ENCODE measurements at places on chromosomes 2 and 18.

DNA sequence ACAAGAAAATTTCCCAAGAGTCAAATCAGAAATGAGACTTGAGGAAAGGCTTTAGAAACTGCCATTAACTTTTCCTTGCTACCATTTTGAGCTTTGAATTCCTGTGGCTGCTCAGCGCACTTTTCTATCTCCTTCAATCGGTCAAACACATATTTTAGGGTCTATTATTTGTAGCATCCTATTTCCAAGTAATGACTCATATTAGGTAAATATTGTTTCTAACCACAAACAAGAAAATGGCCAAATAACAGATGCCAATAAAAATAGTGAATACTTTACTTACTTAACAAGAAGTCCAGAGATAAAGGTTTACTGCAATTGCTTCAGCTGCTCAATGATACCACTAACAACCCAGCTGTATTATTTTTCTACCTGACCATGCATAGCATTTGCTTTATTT is 29.7 kb upstream of the CCDC178 start:
- no peak for DNase-seq

- DNase-seq, result no peak
Measured at GRCh38 chr2:179234658-179235240, 29.9 kb downstream of the SESTD1 start.

DNA sequence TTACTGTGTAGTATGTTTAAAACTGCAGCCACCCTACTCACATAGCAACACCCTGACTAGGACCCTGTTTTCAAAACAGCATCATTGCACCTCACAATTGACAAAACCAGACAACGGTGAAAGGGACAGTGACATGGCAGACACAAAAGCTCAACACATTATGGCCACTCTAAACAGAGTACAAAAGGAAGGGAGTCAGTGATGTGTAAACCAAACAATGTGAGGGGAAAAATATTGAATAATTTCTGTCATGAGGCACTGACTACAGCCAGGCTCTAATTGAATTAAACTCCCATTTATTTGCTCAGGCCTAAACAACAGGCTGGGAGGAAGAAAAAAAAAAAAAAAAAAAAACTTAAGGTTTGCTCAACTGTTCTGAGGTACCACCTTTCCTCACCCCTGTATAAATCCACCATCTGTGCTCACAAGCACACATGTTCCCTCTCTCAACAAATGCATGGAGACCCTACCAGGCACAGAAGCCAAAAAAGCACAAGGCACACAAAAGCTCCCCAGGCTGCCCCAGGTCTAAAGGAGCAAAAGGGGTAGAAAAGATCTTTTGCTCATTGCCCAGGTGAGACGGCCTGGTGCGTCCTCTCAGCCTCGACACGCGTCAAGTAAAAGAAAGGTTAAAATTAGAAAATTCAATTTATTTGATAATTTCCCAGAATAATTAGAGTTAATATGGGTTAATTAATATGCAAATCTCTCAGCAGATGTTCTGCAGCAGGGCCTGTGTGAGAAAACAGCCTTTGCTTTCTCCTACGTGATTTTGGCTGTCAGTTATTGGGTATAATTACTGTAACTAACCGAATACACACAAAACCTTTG is 80.9 kb downstream of the ZEB2 start:
- DNase-seq, result peak; percentile 88

DNA sequence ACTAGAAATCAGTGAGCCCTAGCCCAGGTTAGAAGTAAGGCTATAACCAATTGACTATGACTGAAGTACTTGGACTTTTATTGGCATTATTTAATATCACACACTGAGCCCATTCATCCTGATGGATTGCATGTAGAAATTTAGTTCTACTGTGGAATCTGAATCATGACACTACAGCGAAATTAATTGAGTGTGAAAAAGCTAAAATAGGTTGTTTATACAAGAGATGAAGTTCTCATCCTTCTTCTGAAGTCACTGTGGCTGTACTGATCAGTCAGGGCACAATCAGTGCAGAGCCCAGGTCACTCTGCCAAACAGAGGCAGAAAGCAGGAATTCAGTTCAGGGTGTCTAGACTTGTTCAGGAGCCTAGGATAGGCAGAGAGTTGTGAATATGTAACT is 158.9 kb downstream of the BABAM2 start:
- no peak for DNase-seq

GRCh38 chr2:110101901-110102803 is 13.5 kb downstream of the MALL start:
- DNase-seq, result no peak

- no peak for DNase-seq
Measured at GRCh38 chr2:230906471-230907230, 18.4 kb downstream of the GPR55 start.

DNA sequence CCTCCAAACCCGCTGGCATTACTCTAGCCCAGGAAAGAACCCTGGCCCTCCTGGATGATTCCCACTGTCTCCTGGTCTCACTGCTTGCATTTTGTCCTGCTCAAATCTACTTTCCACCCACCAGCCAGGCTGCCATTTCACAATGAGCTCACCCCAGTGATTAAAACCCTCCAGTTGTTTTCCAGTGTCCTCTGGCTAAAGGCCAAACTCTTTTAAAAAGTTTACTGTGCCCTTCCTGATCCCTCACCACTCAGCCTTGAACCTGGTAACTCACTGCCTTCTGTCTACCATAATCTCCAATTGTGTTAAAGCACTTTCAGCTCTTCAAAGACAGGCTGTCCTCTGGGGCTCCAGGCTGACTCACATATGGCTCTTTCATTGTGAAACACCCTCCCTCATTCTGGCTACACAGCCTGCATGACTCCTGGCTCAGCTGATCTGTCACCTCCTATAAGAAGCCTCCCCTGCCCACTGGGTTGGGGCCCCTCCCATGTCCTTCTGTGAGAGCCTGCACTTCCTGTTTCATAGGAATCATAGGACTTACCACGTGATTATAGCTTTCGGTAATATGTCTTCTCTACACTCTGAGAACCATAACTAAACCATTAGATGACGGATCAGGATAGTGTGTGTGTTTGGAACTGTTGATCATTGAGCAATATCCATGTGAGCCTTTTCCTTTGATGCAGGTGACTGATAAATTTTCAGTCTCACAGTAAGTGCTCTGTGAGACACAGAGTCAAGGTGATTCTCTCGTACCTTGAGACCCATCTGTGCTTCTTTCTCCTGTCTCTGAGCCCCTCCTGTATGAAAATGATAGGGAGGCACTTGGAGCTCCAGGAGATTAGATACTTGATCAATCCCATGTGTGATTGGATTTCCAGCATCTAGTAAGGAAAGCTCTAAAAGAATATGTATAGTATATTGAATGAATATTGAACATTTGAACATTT is 590.8 kb upstream of the ID2 start:
- DNase-seq, result no peak

- no peak for DNase-seq
Measured at GRCh38 chr2:224910574-224910925, 131.7 kb downstream of the DOCK10 start.

GRCh38 chr2:205139822-205140463 is 542.4 kb upstream of the NRP2 start:
- DNase-seq, result peak; percentile 87

DNA sequence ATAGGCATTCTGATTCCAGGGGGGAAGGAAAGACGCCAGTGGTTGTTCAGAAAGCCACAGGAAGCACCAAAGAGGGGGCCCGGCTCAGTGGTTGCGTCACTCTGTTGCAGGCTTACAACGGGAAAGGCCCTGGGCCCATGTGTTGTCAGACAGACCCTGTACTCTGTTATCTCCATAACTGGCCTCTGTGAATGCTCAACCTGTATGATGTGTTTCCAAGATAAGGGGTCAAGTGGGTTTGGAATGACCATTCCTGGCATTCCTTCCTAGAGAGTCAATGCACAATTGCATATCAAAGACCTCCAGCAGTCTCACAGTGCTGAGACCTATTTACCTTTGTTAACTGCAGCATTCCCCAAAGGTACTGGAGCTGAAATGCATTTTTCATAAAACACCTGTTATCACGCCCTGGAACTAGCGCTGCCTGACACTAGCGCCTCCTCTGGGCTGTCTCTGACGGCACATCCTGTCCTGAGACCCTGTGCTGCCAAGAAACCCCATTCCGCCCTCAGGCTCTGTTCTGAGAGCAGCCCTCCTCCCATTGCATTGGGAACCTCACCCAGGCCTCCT is 13.2 kb upstream of the LRRFIP1 start:
- DNase-seq, result no peak

DNA sequence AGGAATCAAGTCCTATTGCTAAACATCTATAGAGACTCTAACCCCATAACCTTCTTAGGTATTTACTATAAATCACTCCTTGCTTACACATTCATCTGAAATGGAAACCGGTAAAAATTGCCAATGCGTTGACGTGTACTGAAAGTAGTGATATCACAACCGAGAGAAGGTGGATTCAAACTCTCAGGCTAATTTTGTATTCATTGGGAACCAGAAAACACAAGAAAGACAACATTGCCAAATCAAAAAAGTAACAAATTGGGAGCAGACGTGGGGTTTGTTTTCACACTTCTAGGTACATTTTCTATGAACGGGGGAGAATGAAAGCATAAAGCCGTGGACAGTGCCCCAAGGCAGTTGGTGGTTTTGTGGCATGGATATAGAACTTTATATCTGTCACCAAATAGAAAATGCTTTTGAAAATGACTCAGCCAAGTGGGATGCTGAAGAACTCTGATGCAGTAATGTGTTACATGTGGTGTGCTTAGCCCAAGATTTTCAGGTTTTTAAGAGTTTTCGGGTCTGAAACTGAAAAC is 155.1 kb upstream of the RASGRP3 start:
- no peak for DNase-seq

GRCh38 chr2:191059308-191059707 is 45.3 kb upstream of the STAT1 start:
- no peak for DNase-seq

DNA sequence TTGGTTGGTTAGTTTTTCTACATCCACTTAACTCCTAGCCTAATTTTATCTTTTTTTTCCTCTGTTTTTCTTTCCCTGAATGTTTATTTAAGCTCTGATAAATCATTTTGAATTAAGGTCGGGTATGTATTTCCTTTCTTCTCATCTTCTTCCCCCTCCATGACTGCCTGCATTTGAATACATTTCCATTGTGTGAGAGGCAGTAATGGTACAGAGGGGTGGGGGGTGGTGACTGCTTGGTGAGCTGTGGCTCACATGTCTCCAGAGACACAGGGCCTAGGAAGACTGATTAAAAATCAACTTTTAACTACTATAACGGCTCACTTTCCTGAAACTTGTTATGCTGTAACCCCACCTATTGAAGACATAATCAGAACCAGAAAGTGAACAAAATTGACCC is 58.0 kb downstream of the NEDD4L start:
- no peak for DNase-seq

DNA sequence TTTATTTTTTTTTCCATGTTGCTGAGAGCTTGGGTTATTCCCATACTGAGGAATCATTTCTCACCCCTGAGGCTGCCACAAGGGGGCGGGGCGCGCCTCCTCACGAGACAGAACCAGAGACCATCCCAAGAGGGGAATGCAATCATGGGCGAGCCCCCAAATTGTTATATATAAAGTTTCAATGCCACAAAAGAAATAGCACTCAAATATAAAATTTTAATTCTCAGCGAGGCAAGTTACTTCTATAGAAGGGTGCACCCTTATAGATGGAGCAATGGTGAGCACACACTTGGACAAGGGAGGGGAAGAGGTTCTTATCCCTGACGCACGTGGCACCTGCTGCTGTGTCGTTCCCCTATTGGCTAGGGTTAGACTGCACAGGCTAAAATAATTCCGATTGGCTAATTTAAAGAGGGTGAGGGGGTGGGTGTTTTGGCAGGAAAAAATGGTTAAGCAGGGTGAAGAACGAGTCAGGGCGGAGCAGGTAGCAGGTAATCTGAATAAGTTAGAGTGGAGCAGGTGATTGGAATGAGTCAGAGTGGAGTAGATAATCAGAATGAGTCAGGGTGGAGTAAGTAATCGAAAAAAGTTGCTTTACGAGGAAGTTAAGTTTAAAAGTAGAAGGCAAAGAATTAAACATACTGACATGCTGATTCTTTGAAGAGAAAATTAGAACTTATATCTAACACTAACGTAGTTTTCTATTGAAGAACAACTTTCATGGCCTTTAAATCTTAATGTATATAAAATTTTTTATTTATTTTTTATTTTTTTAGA is 177.5 kb downstream of the MTCL1 start:
- no peak for DNase-seq

DNA sequence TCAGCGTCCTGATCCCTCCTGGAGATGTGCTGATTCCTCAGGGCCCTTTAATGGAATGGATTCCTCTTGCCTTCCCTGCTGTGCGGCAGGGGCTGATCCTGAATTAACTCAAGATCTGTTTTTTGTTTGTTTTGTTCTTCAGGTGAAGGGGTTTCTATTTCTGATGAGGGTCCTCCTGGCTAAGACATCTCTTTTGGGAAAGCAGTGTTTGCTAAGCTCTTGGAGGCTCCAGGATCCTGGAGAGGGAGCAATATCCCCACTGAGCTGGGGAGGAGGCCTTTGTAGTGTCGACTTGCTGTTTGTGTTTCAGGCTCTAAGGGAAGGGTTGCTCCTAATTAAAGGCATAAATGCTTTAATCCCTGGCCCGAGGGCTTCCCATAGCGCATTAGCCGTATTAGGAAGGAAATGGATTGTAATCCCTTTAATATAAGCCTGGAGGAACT is 65.3 kb upstream of the FOXI3 start:
- DNase-seq, result no peak

GRCh38 chr2:230722207-230722885 is 9.7 kb downstream of the CAB39 start:
- no peak for DNase-seq

DNA sequence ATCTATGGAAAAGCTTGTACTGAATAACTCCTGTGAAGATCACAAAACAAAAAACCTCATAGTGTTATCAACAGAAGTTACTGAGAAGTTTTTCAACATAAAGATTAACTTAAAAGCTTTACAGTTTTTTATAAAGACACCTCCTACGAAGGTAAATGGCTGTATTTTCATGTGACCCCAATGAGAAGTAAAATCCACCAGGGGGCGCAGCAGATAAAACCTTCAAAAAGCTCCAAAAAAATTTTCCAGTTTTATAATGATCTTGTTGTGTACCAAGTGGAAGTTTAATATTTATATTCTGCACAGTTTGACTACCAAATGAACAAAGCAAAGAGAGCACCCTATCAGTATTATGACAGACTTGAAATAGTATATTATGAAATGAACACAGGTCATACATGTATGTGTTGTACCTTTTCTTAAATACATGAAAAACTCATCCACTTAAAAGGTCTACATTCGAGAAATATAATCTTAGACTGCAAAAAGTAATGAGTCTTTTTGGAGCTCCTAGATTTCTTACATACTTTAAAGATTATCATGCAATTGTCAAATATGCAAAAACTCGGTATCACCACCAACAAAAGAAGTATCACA is 38.5 kb downstream of the PNO1 start:
- DNase-seq, result no peak

- DNase-seq, result no peak
Measured at GRCh38 chr18:70577023-70577420, 288.2 kb downstream of the SOCS6 start.

DNA sequence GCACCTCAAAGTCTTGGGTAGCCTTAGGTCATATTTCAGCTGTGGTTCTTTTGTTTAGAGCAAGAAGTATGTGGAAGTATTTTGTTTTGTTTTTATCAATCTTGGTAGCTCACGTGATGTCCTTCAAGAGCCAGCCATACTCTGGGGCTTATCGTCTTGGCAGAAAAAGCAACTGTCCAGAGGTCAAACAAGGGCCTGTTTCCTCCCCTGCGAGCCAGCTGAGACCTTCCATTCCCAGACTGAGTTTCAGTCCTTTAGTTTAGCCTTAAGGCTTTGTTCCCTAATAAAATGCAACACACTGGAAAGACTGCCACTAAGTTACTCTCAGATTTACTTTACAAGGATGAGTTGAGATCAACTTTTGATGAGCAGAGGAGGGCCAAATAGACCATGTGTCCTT is 63.5 kb downstream of the TXNL1 start:
- no peak for DNase-seq

- no peak for DNase-seq
Measured at GRCh38 chr2:42567364-42567763, 1.1 kb upstream of the MTA3 start.

All from NCI-H748 treated with DMSO at 0.1 percent for 48 hours (cell line).